T-helper 9 cell (primary cell): ENCODE measurements at places on chromosomes 6 and 20.

DNA sequence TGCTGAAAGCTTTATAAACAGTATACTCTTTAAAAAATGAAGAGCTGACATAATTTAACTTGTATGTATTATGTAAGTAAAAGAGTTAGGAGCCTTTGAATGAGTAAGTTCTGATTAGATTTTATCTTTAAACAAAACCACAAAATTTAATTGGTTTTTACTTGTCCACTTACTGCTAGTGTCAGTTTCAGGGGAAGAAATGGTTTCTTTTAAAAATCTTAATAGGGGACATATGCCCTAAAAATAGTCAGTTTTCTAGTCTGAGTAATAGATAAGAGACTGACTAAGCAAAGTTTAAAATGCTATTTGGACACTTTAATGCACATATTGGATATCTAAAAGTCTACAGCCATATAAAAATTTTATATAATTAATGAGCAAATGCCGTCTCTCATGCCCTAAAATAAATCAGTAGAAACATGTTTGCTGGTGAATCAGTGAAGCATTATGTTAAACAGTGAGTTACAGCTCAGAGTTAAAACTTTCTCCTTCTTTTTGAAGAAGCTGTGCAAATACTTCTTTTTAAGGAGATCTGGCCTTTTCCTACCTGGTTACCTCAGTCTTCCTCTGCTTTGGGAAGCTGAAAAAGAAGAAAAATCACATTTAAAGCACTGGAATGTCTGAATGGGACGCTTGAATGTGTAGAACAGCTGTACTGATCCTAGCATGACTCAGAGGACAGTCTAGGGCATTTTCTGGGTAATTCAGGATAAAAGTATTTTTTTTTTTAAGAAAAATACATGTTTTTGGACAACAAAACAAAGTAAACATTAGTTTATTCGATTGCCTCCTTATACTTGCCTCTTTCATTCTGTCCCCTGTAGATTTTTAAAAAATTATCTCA, 55.3 kb downstream of the CDH26 start:
- DNase-seq = no peak

DNA sequence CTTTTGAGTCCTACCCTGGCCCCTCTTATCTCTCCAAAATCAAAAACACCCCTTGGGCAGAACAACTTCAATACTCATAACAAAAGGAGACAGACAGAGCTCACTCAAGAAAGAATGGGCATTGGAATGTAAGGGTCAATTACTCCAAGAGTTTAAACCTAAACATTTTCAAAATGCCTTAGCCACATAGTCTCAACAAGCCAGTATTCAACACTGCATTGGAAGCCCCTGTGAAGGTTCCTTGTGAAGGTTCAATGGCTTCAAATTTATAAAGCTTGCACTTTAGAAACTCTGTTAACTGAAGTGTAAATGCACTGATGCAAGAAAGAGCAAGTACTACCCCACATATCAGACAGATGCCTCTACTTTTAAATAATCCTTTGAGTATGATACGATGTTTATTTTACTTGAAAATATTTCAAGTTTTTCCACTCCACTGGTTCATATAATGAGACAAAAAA, 139.1 kb upstream of the LAMP5 start:
- DNase-seq = no peak

DNA sequence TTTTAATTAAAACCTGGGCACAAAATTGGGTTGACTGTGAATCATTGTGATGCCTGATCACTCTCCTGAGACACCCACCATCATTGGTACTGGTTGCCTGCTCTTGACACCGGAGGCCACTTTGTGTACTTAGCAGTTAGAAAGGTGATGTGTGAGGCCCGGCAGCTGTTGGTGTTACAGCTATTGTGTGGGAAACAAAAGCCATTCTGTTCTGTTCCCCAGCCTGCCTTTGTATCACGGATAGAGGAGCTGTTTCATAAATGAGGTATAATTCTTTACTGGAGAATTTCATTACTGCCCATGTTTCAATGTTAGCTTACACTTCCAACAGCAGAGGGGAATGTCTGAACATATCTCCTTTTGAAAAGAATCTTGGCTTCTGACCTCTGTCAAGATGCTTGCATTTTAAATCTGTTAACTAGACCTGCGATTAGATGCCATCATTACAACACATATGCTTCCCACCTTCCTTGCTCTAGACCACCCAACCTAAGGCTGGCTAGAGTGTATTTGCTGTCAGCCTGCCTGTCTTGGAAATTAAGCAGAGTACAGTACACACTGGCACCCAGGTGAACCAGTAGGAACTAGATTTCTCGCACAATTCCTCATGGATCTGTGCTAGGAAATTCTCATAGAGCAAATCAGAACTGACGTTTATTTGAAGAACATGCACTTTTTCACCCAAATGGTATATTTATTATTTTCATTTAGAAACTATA, 142.4 kb upstream of the INSM1 start:
- DNase-seq = no peak

GRCh38 chr20:34544109-34544796, 14.3 kb upstream of the MAP1LC3A start:
- peak; percentile 9 for DNase-seq

DNA sequence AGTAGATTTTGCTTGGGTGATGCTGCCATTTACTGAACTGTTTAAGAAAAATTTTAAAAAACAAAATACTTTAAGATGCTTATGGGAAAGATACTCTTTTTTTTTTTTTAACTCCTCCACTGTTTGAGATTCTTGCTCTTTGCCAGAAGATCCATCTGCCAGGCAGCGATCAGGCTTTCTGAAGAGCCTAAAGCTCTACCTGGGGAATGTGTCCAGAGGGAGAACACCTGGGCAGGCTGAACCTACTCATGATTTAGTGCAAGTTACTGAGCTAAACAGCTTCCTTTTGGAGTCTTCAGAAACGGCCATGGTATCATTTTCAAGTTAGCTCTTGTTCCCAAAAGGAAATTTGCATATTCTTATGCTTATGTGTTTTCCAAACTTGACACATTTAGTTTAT, 23.5 kb upstream of the MLIP start:
- DNase-seq = no peak

DNA sequence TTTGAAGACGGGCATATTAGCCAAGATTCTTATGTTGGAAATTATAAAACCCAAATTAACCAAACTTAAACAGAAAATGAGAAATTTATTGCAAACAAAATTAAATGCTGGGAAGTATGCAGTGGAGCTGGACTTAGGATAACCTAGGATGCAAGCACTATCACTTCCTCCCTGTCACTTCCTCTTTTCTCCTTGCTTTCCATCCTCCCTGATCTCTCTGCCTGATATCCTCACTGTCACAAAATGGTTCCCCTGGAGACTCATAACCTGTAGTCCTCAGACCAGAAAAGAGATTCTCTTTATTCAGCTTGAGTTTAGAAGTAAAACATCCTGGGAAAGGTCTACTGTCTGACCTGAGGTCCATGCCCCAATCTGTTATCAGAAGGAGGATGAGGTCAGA, 7.4 kb upstream of the KLHL32 start:
- no peak for DNase-seq

DNA sequence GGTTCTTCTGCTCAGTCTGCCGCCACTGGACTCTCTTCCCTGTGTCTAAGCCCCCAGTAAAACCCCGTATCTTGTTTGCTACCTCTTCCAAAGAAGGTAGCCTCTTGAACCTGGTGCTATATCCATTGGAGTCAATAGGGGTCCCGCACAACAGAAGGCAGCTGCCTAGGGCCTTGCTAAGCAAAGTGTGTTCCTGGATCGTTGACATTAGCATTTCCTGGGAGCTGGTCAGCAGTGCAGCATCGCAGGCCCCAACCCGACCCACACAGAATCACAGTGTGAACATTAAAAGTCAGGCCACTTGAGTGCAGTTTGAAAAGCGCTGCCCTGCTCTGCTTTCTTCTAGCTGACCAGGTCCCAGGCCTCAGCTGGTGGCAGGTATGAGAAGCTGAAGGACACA, 2.9 kb downstream of the ADA start:
- DNase-seq = no peak

DNA sequence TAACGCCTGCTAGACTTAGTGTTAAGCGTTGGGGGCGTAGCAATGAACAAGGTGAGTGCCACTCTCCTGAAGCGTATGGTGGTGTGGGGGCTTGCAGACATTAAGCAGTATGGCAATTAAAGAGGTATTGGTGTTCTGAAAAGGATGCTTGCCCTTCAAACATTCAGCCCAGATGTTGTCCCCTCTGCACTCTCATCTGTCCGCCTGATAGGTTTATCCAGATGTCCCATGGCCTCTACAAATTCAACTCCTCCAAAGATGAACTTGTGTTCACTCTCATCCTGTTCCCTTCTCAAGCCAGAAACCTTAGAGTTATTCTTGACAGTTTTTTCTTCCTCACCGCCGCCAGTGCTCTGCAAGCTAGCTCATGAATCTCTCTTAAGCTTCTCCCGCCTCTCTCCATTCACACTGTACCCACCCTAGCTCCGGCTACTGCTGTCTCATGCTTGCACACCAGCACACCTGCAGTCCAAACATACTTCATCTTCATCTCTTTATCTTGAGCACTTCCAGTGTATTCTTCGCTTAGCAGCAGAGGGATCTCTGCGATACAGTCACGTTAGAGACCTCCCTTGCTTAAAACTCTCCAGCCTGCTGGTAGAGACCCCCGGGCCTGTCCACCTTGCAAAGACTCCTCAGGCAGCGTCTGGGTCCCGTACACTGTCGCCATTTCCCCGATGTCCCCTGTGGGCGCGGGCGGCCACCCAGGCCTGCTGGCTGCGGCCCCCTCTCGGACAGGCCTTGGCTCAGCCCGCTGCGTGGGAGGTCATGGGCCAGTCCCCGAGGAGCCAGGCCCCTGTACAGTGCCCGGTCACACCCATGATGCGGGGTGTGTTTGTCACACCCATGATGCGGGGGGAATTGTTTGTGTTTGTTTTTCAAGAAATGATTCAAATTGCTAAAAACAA, 962 bp downstream of the DDX27 start:
- no peak for DNase-seq

DNA sequence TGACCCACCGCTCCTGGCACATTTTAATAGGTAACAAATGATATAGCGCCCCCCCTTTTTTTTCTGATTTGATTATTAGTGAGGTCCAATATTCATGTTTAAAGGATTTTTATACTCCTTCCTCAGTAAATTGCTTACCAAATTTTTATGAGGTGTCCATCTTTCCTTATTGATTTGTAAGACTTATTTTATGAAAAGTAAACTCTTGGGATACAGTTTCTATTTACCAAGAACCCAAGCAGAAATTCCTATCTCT, 25.1 kb downstream of the TRIM27 start:
- DNase-seq = no peak

DNA sequence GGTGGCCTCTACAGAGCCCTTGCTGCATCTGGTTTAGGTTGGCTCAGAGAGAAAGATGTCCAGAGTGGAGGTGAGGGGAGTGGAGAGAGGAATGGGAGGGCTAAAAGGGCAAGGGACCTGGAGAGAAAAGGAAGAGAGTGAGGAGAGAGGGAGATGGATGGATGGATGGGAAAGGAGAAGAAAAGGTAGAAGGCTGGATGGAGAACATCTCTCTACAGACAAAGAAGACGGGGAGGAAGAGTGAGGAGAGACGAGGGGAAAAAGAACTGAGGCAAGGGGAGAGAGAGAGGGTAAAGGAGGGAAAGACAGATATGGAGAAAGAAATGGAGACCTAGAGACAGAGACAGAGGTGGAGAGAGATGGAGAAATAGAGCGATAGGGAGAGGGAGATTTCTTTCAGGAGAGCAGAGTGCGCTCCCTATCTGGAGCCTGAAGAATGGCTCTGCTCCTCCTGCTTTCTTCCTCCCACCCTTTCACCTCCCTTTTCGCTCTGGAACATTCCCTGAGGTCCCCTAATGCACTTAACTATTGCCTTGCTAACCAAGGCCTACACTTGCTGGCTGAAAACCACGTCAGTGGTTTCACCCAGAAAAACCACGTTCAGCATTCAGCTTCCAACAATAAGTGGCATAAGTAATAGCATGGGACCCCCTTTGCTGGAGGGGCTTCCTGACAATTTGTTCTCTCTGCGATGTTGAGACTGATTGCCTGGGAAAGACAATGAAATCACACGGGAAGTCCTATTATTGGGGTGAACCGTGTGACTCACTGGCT, 286.3 kb downstream of the CDH26 start:
- no peak for DNase-seq

DNA sequence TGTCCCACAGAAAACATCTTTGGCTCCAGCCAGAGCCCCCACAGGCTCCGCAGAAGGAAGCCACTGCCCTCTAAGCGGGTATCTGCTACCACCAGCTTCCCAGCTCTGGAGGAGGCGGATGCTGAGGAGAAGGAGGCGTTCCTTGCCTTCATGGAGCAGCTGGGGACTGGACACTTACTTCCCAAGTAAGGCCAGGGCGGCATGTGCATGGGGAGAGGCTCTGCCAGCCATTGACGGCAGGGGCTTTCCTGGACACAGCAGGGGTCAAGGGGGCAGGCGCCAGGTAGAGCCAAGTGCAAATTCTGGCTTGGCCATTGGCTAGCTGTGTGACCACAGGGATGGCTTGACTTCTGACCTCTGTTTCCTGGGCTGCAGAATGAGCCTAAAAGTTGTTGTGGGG, 17.8 kb downstream of the RAB44 start:
- DNase-seq = no peak

- no peak for DNase-seq
Observed at GRCh38 chr6:138522611-138523010, 23.3 kb upstream of the NHSL1 start.

DNA sequence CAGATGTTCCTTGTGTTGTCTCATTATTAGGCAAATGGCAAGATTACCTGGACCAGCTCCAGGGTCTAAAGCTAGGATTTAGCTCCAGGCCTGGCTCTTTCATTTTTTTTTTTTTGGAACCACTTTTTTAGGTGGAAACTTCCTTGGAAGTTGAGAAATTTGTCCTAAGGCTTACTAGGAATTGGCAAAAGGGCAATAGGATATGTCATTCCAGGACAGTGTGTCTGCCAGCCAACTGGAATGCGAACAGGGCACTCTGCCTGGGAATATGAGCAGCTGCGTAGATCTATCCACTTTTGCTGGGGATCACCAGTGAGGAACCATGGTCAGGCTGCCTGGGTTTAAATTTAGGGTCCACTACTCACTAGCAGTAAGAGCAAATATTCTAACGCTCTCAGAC, 304.0 kb downstream of the TSHZ2 start:
- no peak for DNase-seq

GRCh38 chr20:53032478-53032932, 60.3 kb downstream of the TSHZ2 start:
- no peak for DNase-seq

- no peak for DNase-seq
Observed at GRCh38 chr6:2793534-2794151, 28.4 kb downstream of the WRNIP1 start.

GRCh38 chr20:5871459-5872410, 78.6 kb downstream of the TRMT6 start:
- DNase-seq = no peak

GRCh38 chr20:53937929-53938367, 132.4 kb downstream of the BCAS1 start:
- no peak for DNase-seq

- no peak for DNase-seq
Observed at GRCh38 chr20:8246716-8247115, 114.7 kb downstream of the PLCB1 start.
